ENCODE measurements at places on chromosomes 3 and 15.

- peak; percentile 43 for DNase-seq
These were observed 67.6 kb downstream of the SLC6A11 start for GRCh38 chr3:10883478-10884234.

GRCh38 chr15:98530570-98530969 is 117.8 kb upstream of the IGF1R start:
- no peak for DNase-seq

DNA sequence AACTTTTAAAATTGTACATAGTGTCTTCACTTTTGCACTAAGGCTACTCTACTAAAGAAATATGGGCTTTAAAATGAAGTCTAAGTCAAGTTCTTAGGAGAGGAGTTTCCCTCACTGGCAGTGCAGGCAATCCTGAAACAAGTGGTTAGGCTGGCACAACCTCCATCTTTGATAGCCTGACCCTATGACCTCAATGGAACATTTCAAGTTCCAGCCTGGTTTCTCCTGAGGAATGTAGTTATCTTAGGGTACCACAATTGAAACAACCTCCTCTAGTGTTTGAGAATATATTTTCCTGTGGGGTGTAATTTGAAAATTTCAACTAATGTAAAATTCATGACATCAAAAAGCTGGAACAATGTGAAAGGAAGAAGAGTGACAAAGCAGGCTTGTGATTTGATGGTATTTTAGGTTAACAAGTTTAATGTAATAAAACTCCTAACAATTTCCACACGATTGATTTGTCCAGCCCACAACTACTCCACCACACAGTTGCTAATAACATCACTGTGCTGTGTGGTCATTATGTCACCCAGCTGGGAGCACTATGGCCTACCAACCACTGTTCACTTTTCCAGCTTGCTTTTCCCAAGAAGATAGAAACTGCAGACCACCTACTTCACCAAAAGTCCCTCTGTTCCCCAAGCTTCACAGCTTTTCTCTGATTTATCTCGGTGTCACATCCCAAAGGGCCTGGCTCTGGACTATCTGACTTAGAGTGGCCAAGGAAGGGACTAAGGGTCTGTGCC is 1.8 kb downstream of the WWTR1 start:
- DNase-seq = no peak

GRCh38 chr3:24714436-24714835 is 219.8 kb upstream of the THRB start:
- DNase-seq = no peak

DNA sequence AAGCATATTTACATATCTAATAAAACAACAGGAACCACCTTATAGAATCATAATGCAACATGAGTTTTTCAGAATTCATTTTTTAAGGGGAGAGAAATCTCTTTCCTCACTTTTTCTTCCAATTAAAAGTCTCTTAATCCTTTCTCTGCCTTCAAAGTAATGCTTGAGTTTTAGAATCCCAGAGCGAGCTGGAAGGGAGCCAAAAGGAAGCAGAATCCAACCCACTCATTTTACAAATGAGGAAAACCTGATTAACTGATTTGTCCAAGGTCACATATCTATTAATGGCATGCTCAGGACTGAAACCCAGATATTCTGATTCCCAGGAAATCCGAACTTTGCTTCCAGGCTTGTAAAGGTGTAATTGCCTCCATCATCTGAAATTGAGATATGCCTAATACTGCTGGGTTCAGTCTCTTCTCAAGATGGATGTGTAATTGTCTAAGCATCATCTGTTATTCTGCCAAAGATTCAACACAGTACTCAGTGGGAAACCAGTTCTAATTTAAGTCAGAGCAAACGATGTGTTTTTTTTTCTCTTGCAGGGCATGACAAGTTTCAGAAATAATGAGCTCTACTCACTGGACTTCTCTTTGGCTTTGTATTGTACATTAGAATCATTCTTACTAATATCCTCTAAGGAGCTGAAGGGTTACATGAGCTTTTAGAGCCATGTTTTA is 481.4 kb upstream of the CFAP20DC start:
- DNase-seq = no peak

All from SK-MEL-5 (cell line).